ENCODE measurements at places on chromosomes 4 and X. TPM values are rescaled to one million over a fixed set of nuclear protein-coding genes. Genes with fewer than 3 reads are reported as not detected.

- no peak for DNase-seq
Measured at GRCh38 chrX:21481761-21482160, 107.5 kb downstream of the CNKSR2 start.

- DNase-seq: no peak
Measured at GRCh38 chrX:31223817-31224216, 152.0 kb upstream of the FTHL17 start.

DNA sequence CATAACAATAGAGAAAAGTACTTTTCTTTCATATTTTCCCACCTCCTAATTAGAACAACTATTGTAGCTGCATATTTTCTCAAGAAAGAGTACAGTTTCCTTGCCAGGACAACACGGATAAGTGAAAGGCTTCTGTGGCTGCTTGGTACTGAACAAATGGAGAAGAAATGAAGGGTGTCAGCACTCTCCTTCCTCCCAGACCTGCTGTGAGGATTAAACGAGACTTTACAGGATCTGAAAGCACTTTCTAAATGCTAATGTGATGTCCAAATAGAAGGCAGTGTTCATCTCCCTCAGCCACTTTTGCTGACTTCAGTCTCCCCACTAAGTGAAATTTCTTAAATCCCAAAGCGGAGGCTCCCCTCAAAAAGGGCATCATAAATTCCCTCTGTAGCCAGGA is 13.9 kb downstream of the NIPAL1 start:
- no peak for DNase-seq

DNA sequence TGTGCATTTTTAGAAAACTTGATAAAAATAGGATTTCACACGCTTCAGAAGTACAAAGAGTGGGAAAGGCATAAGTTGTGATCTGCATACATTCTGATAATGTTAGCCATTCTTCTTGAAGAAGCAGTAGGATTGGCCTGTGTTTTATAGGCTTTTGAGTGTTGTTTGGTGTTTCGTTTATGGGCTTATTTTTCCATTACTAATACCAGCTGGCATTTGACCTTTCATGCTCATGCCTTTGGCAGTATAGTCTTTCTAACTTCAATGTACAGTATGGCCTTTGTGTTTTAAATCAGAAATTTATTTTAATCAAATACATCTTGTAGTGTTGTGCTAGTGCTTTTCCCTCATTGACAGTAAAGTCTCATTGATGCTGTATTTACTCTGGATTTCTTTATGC is 51.5 kb upstream of the SLC4A4 start:
- DNase-seq: no peak

GRCh38 chrX:112668476-112669409 is 11.0 kb downstream of the LHFPL1 start:
- no peak for DNase-seq

DNA sequence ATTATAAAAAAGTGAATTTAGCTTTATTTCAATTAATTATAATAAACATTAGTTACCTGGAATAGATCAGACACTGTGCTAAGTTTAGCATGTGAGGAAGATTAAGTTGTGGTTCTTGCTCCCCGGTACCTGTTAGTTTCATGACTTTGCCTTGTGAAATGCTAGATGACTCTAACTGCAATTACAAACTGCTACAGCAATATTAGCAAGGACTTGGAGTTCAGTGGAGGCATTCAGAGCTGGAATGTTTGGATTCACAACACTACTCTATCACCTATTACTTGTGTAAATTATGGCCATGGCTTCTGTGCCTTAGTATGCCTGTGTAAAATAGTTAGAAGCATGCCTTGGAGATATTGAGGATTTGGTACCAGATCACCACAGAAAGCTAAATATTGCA is 21.4 kb upstream of the ANXA10 start:
- DNase-seq: no peak

GRCh38 chr4:113835005-113835404 is 73.5 kb upstream of the CAMK2D start:
- DNase-seq: no peak

DNA sequence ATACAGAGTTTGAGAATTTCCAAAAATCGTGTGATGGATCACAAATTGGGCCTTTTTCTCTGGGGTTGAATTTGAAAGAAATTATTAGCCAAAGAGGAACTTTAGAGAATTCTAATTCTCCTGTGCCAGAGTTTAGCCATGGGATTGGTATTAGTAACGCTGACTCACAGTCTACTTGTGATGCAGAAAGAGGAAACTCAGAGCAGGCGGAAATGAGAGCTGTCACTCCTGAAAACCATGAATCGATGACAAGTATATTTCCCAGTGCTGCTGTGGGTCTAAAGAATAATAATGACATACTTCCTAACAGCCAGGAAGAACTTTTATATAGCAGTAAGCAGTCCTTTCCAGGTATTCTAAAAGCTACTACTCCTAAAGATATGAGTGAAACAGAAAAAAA is 64.9 kb downstream of the N4BP2 start:
- DNase-seq: no peak

DNA sequence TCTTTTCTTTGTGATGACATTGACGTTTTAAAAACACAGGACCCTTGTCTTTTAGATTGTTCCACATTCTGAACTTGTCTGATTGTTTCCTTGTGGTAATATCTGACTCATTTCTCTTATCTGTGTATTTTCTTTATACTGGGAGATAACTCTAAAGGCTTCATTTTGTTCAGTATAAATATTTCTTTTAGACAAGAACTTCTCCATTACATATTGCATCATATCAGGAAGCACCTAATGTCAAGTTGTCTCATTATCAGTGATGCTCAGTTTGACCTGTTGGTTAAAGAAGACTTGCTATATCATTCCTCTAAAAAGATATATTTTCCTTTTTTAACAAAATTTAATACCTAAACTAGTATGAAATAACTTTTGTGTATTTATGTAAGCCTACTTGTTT is 152.3 kb upstream of the BMP3 start:
- DNase-seq: no peak

DNA sequence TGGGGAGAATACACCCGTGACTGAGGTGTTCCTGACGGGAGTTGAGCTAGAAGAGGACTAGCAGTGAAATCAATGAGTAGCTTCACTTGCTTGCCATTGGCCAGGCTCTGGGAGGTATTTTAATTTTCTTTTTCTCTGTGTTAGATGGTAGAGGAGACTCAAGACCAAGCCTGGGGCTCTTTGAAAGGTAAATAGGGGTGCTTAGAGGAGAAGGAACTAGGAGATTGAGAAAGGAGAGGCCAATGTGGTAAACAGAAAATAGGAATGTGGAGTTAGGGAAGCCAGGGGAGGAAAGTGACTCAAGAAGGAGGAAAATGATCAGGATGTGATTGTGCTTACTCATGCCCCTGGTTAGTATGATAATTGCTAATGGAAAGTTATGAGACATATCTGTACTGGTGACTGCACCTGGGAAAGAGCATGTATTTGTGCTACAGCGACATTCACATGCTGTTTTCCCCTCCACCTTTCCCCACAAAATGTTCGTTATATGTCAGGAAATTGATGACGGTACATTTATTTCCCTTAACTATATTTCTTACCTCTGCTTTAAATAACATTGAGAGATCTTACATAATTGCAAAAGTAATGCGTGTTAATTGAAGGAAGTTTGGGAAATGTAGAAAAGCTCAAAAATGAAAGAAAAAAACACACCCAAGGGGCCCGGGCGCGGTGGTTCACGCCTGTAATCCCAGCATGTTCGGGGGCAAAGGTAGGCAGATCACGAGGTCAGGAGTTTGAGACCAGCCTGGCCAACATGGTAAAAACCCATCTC is 16.9 kb upstream of the LRBA start:
- no peak for DNase-seq

DNA sequence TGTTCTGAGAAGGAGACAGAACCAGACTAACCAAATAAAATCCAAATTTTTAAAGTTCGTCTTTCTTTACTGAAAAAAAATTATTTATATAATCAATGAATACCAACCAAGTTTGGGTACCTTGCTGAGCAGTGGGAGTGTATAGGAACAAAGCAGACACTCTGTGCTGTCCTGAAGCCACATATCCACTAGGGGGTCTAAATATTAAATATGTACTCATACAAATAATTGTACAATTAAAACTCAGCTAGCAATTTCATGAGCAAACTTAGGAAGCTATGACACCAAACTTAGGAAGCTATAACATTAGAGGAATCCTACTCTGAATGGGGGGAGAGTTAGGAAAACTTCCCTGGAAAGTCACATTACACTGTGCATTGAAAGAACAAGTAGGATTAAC is 582.0 kb upstream of the EPHA5 start:
- DNase-seq: no peak

GRCh38 chr4:11428231-11428898 is at the start of gene HS3ST1:
Gene HS3ST1, minus strand, starts transcription at chr4:11428894. Its CDS starts 28,889 bp downstream, at chr4:11400005.
- no peak for DNase-seq

DNA sequence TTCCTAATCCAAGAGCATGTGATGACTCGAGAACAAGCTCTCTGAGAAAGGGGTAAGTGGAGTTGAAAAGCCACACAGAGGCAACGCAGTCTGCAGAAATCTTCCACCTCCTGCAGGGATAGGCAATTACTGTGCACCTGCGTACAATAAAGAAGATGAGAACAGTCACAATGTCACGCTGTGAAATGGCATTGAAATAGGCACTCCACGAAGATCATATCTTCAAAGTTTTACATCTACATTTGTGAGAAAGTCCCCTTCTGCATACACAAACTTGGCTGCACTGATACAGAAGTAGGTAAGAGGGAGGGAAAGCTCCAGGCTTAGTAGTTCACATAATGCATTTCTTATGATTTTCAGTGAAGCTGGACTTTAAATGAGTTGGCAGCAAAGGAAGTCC is 27.1 kb downstream of the DDX60L start:
- DNase-seq: no peak

- no peak for DNase-seq
Measured at GRCh38 chrX:74510401-74510800, 89.1 kb downstream of the SLC16A2 start.

- DNase-seq: no peak
Measured at GRCh38 chrX:63561425-63561824, 210.3 kb upstream of the SPIN4 start.

DNA sequence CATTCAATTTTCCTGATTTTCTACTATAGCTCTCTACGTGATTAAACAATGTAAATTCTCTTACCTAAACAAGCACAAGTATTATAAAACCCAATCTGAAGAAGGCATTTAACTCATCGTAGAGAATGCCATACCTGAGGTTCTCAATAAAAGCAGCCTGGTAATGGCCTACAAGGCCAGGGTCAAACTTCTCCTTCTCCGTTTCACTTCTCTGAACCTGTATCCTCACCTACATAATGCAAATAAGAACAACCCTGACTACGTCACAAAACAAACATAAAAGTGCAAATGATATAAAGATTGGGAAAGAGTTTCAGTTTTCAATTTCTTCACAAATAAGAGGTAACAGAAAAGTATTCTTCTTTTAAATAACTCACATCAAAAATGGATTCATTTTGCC is 55.6 kb upstream of the STS start:
- DNase-seq: no peak

DNA sequence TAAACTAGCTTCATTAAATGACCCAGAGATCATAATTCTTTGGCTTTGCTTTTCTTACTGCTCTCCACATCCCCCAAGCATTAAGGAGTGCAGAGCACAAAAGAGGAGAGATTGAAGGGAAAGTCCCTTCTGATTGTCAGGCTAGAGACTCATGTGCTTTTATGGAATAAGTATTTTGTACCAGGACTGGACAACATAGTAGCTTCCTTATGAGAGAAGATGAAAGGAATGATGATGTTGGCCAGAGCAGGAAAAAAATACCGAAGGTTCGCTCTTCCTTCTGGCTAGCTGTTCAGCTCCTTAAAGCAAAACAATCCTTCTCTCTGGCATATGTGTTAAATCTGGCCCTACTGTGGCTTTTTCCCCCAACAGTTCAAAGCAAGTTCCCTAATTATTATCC is 53.1 kb downstream of the HOPX start:
- no peak for DNase-seq

GRCh38 chr4:172830295-172830764 is 338.3 kb upstream of the GALNT7 start:
- DNase-seq: no peak

DNA sequence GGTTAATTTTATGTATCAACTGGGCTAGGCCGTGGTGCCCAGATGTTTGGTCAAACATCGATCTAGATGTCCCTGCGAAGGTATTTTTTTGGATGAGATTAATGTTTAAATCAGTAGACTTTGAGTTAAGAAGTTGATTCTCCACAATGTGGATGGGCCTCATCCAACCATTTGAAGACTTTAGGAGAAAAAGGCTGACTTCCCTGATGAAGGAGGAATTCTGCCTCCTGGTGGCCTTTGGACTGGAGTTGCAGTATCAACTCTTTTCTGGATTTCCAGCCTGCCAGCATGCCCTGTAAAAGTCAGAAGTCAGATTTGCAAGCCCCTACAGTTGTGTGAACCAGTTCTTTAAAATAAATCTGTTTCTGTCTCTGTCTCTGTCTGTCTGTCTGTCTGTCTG is 91.4 kb downstream of the STK32B start:
- DNase-seq: no peak

- no peak for DNase-seq
Measured at GRCh38 chrX:151796576-151796975, 62.0 kb downstream of the CNGA2 start.

GRCh38 chr4:173014836-173015235 is 153.8 kb upstream of the GALNT7 start:
- no peak for DNase-seq

DNA sequence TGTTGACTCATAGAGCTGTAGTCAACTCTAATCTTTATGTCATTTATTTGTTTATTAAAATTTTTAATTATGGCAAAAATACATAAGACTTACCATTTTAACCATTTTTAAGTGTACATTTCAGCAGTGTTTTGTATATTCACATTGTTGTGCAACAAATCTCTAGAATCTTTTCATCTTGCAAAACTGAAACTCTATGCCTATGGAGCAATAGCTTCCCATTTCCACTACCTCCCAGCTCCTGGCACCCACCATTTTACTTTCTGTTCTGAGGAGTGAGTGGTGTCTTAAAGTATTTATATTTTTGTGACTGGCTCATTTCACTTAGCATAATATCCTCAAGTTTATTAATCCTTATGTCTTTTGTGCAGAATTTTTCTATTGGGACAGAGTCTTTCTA is 181.0 kb downstream of the GPAT3 start:
- no peak for DNase-seq

DNA sequence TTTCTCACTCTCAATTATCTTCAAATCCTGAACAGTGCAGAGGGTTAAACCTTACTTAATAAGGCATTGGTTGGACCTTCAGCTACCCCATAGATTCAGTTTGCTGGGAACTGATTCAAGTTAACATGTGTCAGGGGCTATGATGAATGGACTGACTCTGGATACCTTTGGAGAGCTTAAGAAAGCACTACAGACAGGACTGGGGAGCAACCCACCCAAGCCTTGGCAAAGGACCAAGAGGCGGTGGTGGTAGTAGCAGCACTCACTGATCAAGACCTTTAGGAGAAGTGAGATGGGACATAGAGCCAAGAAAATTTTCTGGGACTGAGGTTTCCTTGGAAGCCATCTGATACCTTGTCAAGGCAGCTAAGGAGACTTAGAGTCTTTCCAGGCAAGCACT is 43.0 kb upstream of the TAPT1 start:
- no peak for DNase-seq

The MED12 gene
- total RNA-seq: 45.7 TPM

The RIPPLY1 gene
- not detected for total RNA-seq

The ASIC5 gene
- not detected for total RNA-seq

The VAMP7 gene
- 23.2 TPM for total RNA-seq

The TGIF2LX gene
- not detected for total RNA-seq

The POLA1 gene
- 31.2 TPM for total RNA-seq

The NR3C2 gene
- total RNA-seq: 10.4 TPM

The CWH43 gene
- 0.29 TPM for total RNA-seq

The GPRIN3 gene
- total RNA-seq: 2.9 TPM
